ENCODE measurements at places on chromosomes 3 and 15.

DNA sequence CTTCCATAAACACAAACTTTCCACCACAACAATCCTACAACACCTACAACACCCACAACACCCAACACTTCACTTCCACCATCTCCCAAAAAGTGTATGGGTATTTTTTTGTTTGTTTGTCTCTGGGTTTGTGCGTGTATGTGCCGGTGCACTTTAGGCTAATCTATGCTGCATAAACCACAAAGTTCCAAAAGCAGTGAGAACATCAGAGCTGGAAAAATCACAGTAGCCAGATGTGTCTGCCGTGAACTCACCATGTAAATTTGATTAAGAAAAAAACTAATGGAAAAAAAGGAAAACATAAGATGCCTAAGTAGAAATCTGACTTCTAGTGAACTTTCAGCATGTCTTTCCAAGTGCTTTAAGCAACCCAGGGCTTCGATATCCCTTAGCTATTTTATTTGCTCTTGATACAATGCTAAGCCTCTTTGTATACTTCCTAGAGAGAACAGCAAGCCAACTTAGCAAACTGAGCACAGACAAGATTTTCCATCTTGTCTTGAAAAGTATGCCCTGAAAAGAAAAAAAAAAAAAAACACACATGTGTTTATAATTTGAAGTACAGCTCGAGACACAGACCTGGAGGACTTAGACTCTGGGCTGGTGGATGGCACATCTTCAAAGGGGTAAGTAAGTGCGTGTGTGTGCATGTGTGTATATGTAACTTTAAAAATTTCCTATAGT lies 91.4 kb downstream of the WWTR1 start:
- no peak for DNase-seq

- no peak for DNase-seq
Measured at GRCh38 chr15:85282504-85283115, 97.8 kb upstream of the AKAP13 start.

- DNase-seq = peak; percentile 64
Measured at GRCh38 chr15:91535856-91536500, 317.5 kb upstream of the SLCO3A1 start.

DNA sequence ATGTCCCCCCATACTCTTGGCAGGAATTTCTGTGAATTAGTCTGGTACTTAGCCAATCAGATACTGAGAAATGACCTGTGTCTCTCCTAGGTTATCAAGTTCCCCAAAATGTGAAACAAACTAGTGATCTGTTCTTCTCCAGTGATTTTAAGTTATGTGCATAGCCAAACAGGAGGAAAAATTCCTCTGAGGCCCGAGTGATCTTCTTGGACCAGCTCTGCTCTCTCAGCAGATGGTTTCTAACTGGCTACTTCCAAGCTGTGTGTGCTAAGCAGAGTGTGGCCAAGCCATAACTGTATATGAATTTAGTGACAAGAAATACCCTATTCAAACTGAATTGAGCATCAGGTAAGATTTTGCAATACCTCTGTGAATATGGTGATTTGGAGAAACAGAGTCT lies 89.5 kb downstream of the GREM1 start:
- no peak for DNase-seq

DNA sequence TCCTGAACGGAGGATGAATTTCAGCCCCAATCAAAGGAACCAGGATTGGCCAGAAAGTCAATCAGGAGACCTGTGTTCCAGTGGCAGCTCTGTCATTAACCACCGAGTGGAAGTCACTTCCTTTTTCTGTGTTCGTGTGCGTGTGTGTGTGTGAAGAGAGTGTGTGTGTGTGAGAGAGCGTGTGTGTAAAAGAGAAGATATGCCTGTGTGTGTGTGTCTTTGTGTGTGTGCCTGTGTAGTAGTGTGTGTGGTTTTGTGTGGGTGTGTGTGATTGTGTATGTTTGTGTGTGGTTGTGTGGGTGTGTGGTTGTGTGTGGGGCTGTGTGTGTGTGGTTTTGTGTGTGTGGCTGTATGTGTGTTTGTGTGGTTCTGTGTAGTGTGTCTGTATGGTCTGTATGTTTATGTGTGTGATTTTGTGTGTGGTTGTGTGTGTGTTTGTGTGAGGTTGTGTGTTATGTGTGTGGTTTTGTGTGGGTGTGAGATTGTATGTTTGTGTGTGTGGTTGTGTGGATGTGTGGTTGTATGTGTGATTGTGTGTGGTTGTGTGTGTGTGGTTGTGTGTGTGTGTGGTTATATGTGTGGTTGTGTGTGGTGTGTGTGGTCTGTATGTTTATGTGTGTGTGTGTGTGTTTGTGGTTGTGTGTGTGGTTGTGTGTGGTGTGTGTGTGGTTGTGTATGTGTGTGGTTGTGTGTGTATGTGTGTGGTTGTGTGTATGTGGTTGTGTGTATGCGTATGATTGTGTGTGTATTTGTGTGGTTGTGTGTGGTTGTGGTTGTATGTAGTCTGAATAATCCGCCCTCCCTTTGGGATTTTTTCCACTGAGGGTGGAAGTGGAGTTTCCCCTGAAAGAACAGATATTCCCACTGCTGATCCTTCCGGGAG lies 314.4 kb downstream of the SHQ1 start:
- no peak for DNase-seq

- DNase-seq = no peak
Measured at GRCh38 chr3:97872525-97873042, 50.8 kb downstream of the CRYBG3 start.

- no peak for DNase-seq
Measured at GRCh38 chr3:161275919-161276318, 54.8 kb downstream of the NMD3 start.

DNA sequence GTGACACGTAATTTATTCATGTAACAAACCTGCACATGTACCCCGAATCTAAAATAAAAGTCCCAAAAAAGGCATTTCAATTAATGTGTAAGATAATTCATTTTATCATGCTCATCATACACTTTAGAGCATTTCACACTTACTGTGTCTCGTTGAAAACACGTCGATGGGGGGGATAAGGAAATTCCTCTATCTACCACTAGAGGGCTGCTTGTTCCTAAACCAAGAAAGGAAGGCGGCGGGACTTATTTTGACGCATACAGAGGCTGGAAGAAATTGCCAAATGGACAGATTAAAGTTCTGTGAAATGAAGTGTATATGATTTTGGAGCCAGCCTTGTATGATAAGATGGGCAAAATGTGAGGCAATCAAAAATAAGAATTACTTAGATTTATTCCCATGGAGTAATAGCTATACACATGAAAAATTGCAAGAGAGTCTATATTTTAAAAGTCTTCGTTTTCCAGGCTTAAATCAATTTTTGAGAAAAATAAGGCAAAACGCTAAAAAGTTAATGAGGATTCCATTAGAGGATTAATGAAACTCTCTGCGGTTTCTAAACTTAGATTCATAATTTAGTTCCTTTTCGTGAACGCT lies 346.8 kb downstream of the CNTN3 start:
- no peak for DNase-seq

- DNase-seq = no peak
Measured at GRCh38 chr3:15164340-15164739, 41.7 kb upstream of the CAPN7 start.

DNA sequence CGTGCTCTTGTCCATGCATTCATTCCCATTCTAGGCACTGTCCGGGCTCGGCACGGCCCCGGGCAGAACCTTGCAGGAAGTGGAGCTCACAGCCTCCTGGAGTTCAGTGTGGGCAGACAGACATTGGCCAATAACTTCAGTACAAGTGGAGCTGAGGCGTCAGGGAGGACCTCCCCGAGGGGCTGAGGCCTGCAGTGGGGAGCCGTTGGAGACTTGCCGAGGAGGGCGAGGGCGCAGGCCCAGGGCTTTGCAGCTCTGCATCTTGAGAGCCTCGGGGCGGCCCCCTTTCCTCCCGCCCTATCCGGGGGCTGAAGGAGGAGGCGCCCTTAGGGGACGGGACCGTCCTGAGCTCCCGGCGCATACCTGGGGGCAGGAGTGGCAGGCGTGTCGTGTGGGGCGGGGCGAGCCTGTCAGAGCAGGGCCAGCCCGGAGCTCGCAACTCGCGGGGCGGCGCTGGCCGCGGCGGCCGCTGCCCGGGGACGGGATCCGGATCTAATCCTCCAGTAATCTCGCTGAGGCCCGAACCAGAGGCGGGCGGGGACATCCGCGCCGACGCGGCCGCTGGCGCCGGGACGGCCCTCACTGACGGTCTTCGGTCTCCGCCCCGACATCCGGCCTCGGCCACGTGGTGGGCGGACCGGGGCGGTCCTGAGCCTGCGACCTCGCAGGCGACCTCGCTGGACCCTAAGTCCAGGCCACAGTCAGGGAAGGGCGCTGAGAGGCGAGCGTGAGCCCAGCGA lies at the start of gene ACY1:
ACY1 (plus strand) TSS at position 698 of the 740 bp plus-strand sequence. CDS start 530 bp downstream, outside the sequence.
- peak; percentile 95 for DNase-seq

DNA sequence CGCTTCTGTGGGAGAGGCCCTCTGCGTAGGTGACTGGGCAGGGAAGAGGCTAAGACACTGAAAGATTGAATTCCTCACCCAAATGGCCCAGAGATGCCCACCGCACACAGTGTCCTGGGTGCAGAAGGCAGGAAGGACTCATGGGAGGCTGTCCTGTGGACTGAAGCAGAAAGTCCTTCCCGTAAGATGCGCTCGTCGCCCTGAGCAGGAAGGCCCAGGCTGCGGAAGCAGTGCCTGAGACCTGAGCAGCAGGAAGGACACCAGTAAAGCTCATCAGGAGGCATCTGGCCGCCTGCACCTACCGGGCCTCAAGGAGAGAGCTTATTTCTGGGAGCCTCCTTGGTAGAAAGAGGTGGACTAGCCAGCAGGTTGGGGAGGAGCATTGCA lies 3.3 kb downstream of the PAK6 start:
- DNase-seq = no peak

DNA sequence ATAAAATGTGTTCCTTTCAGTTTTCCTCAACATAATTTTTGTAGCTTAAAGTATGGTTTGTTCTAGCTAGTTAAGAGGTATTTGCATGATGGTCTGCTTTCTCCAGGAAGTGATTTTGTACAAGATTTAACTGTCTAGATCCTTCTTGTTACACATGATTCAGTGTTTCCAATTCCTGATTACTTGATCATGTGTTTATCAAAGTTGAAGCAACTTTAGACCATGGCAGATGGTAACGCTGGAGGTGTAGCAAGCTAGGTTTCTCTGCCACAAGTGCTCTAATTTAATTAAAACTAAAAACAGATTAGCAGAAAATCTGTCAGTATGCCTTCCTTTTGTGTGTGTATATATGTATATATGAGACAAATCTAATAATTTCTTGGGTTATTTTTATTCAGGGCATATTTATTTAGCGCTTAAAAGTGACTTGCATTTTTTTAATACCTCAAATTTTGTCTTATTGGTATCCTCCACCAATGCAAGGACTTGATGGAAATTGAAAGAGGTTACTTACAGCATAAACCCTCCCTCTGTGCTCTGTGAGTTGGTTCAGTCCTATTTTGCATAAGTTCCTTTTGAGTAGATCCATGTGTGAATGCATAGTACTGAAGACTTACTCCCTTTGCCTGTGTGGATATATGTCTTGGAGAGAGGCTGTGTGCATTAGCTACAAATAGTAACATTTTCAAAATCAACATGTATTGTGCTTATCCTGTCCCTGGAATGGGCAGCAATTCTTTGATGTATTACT lies 157.3 kb upstream of the CGNL1 start:
- DNase-seq = no peak

- DNase-seq = no peak
Measured at GRCh38 chr15:39756806-39757522, 25.7 kb downstream of the FSIP1 start.

- DNase-seq = no peak
Measured at GRCh38 chr15:49255966-49256759, 86.1 kb downstream of the GALK2 start.

GRCh38 chr3:97930018-97930417 lies 42.2 kb downstream of the RIOX2 start:
- no peak for DNase-seq

All from esophagus muscularis mucosa (tissue), 4 donors.